ENCODE measurements at places on chromosomes 3 and 15.

- peak; percentile 20 for DNase-seq
Measured at GRCh38 chr15:62524848-62525247, 359.8 kb upstream of the C2CD4B start.

- no peak for DNase-seq
Measured at GRCh38 chr3:133675631-133676335, 14.0 kb upstream of the TOPBP1 start.

DNA sequence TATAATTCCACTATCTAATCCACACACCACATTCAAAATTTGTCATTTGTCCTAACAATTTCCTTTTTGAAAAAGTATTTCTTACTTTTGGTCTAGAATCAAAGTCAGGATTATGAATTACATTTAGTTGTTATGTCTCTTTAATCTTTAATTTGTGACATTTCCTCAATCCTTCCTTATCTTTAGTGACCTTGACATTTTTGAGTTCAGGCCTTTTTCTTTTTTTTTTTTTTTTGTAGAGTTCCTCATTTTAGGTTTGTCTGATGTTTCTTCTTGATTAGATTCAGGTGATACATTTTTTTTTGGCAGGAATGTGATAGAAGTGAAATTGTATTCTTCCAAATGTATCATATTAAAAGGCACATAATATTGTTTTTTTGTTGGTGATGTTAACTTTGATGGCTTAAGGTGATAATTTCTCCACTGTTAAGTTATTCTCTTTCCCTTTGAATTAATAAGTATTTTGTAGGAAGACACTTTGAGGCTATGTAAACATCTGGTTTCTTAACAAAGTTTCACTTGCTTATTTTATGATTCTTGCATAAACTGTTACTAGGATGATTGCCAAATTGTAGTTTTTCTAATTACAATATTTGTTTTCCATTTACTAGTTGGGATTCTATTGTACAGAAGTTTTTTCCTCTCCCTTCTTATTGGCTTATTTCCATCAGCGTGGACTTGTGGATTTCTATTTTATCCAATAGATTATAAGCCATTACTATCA, 16.3 kb downstream of the SLC35G2 start:
- no peak for DNase-seq

GRCh38 chr3:195173657-195174056, 97.3 kb downstream of the XXYLT1 start:
- DNase-seq, result no peak

GRCh38 chr3:46846624-46847542, 16.4 kb downstream of the MYL3 start:
- no peak for DNase-seq

GRCh38 chr15:51132384-51133139, 37.9 kb upstream of the TNFAIP8L3 start:
- DNase-seq, result peak; percentile 96

DNA sequence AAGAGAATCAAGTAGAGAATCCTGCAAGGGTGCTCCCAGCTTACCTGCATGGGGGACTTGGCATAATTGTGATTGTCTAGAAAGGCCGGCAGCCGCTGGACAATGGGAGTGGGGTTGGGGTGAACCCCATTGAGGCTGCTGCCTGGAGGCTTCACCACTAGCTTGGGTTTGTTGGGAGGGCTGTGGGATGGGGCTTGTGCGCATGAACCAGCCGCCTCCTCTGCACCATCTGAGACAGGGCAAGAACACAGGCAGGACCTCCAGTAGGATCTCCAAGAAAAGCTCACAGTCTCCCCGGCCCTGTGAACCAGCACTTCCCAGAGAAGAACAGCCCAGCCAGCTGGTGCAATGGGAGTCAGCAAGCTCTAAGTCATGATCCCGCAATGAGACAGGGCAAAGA, 39.8 kb downstream of the SEMA3G start:
- DNase-seq, result no peak

DNA sequence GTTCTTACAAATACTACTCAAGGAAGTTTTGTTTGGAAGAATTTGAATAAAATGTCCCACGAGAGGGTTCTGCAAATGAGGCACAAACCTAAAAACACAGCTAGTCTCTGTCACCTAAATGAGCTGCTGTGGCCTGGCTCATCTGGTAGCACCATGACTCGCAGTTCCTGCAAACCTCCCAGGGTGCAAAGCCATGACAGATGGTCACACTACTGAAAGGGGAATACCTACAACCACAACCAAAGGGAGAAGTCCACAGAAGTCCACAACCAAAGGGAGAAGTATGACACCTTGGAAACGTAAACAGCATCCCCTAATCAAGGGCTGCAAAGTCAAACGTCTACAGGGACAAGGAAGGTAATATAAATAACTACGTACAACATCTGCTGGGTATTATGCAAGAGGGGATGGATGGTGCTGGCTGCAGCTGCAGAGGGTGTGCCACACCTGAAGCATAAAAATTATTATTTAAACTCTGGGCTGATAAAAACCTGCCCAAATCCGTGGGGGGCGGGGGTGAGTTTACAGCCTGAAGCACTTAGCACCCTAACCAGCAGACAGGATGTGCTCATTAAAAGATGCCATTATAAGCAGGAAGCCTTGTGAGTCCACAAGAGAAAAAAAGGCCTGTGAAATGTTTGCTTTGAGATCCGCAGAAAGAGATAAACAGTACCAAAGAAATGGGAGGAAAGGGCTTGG, 184.0 kb downstream of the MAGI1 start:
- no peak for DNase-seq

- DNase-seq, result no peak
Measured at GRCh38 chr15:96230526-96231181, 99.8 kb upstream of the NR2F2 start.

DNA sequence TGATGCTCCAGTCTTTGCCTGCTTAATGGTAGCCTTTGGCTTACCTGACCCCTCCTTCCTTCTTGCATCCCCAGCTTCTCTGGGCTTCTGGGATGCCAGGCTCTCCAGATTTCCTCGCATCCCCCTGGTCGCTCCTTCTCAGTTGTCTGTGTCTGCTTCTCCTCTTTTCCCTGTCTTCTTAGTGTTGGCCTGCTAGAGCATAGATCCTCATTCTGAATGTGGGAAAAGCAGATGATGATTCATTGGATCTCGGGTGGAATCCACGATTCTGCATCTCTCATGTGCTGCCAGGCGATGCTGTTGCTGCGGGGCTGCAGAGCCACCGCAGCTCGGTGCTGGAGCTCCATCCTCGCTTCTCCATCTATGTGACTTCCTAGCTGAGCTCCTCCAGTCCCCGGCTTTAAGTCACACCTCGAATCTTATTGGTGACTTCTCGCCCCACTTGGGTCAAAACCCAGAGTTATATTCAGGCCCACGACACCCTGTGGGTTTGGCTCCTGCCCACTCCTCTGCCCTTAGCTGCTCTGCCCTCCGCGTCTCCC, 47.4 kb downstream of the CGNL1 start:
- DNase-seq, result no peak

Data from AG09309 (cell line).